Cardiac septum (tissue), 1 donor: ENCODE measurements at places on chromosomes 3 and 15. TPM values are rescaled to one million over a fixed set of nuclear protein-coding genes. Genes with fewer than 3 reads are reported as not detected.
A peak's percentile ranks its signal among the peaks of the same experiment; 100 is the strongest.

DNA sequence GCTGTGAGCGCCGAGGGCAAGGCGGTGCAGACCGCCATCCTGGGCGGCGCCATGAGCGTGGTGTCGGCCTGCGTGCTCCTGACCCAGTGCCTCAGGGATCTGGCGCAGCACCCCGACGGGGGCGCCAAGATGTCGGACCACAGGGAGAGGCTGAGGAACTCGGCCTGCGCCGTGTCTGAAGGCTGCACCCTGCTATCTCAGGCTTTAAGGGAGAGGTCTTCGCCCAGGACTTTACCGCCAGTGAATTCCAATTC, 2.3 kb downstream of the TLNRD1 start:
- no peak for DNase-seq

GRCh38 chr3:155763870-155764463, 19.1 kb upstream of the PLCH1 start:
- DNase-seq: no peak

DNA sequence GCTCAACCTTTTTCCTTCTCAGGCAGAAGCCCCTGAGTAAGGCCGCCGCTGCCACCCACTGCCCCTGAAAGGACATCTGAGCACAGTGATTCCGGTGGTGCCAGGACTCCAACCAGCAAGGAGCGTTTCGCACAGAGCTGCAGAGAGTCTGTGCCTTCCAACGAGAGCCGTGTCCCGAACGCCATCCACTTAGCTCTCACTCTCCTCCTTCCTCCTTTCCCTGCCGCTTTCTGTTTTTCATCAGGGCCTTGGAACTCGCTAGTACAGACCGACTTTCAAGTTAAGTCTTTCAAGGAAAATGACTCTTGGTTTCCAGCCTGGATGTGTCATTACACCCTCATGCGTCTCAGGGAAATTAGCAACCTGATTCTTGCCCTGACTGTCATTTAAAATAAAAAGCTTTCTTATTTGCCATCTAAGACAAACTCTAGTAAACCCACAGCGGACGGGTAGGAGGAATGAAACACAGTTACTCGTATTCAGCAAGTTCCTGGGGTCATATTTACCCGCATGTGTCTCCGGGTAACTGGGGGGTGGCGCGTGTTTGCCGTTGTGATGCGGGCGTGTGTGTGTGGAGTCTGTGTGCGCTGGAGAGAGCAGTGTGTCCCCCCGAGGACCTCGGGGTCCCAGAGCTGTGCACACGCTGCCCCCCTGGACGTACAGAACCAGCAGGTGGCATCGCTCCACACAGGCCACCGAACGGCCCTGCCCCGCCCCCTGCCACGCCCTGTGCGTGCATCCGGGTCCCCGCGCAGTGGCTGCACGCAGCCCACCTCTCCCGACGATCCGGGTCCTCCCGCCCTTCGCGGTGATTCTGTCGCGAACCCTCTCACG, 30.4 kb upstream of the ALDH1A3 start:
- no peak for DNase-seq

TLR9 gene
- 0.16 TPM for total RNA-seq

GJD2 gene
- 0.11 TPM for total RNA-seq

CAMK2N2 gene
- 0.30 TPM for total RNA-seq

GRCh38 chr3:126270145-126270811, 86.9 kb downstream of the KLF15 start:
- DNase-seq: peak; percentile 79

- DNase-seq: no peak
These were observed 80.2 kb downstream of the ABI3BP start for GRCh38 chr3:100912976-100913545.

GRCh38 chr3:60445446-60445845, 805.8 kb downstream of the FHIT start:
- no peak for DNase-seq

HRG gene
- total RNA-seq: not detected
